Foreskin fibroblast (primary cell): ENCODE measurements at places on chromosomes 1 and 21.

- no peak for DNase-seq
These were observed 95.8 kb upstream of the HOOK1 start for GRCh38 chr1:59718989-59719360.

DNA sequence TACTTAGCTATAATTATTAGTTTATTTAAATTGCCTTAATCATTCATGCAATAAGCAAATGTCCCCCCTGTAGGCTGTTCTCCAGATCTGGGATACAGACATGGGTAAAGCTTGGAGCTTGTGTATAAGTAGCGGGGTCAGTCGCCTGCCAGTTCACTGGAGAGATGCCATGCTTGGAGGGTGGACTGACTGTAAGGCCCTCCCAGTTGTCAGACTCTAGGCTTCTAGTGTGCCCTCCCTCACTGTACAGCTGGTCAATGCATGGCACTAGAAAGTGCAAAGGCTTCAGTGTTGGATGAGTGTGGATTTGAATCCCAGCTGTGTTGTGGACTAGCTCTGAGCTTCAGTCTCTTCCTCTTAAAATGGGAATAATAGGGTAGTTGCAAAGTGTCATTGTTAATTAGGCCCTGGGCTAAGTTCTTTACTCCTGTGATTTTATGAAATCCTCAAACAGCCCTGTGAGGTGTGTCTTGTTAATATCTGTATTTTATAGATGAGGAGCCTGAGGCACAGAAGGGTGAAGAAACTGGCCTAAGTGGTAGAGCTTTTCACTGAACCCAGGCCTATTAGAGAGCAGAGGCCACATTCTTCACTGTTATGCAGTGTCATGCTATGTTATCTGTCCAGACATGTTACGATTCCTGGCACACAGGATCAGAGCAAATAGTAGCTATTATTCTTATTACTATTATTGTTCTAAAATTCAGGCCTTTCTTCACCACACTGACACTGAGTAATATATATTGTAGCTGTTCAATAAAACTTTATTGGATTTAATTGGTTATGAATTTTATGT, 85.9 kb downstream of the ROR1 start:
- DNase-seq = no peak

DNA sequence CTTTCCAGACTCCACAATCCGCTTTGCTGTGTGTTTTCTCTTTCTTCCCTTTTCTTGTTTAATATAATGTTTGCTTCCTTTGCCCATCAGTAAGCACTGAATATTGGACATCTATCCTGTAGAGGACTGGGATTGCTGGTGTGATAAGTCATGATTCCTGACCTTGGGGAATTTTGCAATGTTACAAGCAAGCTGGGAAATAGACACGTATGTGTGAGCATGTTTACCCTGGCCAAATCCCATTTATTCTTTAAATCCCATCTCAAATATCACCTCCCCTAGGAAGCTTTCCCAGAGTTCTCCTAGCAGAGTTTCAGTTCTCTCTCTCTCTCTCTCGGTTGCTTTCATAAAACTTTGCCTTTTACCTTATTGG, 155.3 kb downstream of the ROR1 start:
- DNase-seq = peak; percentile 41

DNA sequence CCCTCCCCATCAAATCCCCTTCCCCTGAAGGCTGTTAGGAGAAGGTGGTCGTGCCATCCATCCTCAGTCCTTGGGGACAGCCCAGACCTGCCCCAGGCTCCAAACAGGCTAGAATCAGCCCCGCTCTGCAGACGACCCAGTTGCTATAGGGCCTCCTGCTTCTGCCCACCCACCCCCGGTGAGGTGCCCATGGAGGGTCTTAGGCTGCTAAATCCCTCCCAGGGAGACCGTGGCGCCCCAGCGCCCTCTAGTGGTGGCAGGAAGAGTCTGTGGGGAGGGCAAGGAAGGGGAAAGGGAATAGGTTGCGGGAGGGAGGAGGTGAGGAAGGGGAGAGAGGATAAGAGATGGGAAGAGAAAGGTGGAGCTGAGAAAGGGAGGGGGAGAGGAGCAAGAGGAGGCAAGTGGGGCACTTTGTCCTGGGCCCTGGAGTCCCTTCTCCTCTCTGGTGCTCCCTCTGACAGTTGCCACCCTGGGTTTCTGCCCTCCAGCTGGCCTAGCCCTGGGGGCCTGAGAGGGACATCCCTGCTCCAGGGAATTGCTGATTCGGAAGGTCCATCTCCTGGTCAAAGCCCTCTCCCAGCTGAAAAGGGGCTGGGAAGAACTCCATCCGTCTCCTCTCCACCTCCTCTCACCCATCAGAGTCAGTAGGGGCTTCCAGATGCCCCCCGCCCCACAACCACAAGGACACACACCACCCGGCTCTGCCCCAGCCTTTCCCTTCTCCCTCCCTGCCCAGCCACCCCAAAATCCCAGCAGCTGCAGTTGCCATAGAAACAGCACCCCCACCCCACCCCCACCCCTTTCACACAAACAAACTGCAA, 55.4 kb downstream of the CAMK2N1 start:
- DNase-seq = peak; percentile 57

GRCh38 chr1:222909586-222909985, 94.7 kb downstream of the DISP1 start:
- DNase-seq = peak; percentile 66

- DNase-seq = peak; percentile 87
These were observed at the start of gene S100A12 for GRCh38 chr1:153375511-153375910. S100A12 (minus strand) TSS chr1:153375621; CDS start chr1:153374592, 1,029 bp downstream.

DNA sequence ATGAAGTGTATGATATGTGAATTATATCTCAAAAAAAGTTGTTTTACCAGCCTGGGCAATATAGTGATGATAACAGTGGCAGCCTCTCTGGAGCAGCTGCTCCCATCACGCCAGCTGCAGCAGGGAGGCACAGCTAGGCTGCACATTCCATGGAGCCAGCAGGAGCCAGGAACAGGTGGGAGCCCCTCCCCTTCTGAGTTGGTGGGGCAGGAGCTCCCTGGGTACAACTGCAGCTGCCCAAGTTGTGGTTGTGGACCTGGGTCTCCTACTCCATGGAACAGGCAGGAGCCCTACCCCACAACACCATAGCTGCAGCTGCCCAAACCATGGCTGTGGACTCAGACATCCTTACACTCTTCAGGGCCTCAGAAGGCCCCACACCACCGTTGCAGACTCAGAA, 21.7 kb upstream of the FNBP1L start:
- no peak for DNase-seq

DNA sequence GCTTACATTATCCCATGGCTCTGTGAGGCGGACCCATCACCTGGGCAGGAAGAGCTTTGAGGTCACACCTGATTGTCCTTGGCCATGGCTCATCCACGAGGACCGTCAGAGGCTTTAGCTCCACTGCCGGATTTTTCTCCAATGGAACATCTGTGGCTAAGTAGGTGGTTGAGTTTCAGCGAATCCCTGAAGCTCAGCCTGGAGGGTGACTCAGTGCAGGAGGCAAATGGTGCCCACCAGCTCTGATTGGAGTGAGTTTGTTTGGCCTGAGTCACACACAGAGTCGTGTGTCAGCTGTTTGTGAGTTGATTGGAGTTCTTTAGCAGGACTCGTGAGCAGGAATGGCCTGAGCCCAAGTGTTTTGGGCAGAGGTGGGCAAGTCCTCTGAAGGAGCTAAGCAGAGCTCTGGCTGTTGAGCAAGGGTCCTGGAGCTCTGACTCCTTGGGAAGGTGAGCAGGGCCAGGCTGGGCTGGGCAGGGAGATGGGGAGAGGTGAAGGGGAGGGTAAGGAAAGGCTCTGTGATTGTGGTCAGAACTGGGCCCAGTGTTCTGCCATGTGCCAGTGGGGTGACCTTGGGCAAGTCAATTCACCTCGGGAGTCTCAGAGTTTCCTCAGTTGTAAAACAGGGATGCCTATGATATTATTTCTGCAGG, 2.0 kb downstream of the SLC6A17 start:
- DNase-seq = peak; percentile 38

- no peak for DNase-seq
These were observed 48.1 kb downstream of the USP1 start for GRCh38 chr1:62484824-62485468.

DNA sequence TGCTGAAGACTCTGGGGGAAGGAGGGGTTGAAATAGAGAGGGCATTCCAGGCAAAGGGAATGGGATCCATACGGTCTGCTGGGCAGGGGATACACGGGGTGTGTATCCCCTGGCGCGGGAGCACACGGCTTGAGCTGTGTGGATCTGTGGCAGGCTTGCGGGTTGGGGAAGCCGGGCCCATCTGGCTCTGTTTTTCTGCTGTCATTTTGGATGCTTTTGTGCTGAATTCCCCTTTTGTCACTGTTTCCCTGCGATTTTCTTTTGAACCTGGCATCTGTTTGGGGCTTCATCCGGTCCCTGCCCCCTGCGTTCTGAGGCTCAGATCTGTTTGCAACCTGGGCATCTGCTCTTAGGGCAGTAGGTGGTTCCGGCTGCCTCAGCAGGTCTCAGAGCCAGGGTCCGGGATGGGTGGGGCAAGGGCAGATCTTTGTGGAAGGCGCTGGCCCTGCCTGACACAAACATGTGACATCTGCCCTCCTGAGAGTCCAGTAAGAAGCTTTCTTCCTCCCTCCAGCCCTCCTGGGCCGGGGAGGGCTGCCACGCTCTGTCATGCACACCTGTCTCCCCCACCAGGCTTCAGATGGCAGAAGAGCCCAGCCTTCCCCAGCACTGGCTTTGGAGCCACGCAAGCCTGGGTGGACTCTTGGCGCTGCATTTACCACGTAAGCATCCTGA, 84.0 kb downstream of the IGSF21 start:
- DNase-seq = no peak

GRCh38 chr1:95254959-95255358, 20.9 kb downstream of the RWDD3 start:
- no peak for DNase-seq

DNA sequence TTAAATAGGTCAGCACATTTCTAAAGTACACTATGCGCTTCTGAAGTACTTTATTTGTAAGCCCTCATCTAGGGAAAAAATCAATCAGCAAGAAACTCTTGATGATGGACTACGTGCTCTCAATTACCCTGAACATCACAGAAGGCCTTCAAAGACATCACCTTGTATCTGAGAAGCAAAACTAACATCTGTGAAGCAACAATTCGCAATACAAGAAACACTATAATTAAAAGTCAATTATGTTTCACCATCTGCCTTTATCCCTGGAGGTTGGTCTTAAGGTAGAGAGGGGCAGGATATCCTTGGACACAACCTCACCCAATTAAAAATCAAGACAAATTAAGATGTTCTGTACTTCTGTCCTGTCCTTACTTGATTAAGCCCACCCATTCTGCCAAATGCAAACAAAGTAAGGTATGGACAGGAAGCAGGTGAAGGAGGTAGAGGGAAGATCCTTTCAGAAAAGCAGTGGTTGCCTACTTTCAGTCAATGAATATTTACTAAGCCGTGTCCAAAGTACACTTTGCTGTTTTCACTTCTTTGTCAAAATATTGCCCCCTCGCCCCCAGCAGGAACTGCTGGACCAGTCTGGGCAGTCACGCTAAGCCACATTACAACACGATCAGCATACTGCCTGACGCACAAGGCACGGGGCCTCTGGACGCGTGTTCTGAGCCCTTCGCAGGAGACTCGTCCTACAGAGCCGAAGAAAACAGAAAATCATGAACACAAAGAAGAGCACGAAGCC, 887 bp downstream of the SLC19A2 start:
- peak; percentile 63 for DNase-seq

GRCh38 chr1:175514387-175514953, 228.9 kb downstream of the TNR start:
- peak; percentile 0 for DNase-seq

DNA sequence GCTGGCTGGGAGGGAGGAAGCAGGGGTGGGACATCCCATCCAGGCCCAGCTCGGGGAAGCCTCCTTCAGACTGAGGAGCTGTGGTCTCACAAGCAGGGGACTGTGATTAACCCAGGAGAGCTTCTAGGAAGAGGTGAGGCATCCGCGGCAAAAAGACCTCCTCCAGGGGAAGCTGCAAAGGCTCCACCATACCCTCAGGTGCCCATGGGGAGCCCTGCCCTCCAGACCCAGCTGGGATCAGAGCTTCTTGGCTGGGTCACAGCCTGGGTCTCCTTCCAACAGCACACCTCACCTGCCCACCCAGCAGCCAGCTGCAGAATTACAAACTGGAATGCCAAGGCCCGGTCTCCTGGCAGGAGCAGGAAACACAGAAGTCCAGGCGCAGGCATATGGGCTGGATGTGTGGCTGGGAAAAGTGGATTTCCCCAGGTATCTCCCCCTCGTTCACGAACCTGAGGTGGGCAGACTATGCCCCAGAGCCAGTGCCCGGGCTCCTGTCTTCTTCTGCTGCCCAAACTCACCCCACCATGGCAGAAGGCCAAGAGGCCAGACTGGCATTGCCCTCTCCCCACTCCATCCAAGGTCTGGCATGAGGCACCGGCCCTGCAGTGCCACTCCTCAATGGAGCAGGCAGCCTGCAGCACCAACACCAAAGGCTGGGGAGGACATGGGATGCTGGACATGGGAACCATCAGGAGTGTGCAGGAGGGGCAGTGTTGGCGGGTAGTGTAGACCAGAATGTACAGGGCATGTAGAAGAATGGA, 15.4 kb upstream of the ARF1 start:
- DNase-seq = no peak

GRCh38 chr21:44420416-44421205, 34.7 kb upstream of the LRRC3 start:
- DNase-seq = no peak

GRCh38 chr1:239826211-239826610, 265.5 kb upstream of the FMN2 start:
- DNase-seq = no peak

GRCh38 chr1:230100932-230101331, 33.9 kb downstream of the GALNT2 start:
- no peak for DNase-seq

DNA sequence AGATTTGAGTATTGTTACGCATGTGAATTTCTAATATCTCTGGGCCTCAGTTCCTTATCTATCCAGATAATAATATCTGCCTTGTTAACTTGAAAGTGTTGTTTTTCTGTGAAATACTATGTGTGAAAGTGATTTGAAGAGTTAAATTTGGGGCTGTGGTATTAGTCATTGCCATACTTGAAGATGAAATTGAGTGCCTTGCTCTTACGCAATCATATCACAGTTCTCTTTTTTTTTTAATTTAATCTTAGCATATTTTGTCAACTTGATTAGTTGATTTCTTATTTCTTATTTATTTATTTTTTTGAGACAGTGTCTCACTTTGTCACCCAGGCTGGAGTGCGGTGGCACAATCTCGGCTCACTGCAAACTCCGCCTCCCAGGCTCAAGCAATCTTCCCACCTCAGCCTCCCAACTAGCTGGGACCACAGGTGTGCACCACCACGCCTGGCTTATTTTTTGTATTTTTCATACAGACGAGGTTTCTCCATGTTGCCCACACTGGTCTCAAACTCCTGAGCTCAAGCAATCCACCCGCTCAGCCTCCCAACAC, 31.0 kb downstream of the AGO4 start:
- peak; percentile 1 for DNase-seq

DNA sequence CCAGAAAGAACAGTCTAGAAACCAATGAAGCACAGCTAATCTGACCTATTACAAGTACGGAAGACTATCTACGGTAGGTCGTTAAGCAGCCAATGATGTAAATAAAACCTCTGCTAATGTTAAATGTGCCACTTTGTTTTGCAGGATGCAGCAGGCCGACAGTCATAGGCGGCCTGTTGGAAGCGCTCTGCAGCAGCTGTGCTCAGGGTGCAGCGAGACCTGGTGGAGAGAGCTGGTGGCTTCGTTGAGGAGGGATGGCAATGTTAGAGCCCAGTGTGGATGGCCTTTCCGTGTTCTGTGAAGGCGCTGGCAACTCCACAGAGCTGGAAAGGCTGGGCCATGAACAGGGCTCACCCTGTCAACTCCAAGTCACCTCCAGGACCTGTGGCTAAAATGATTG, 87.3 kb downstream of the PCP4 start:
- DNase-seq = no peak

GRCh38 chr21:41236352-41236973, 68.5 kb downstream of the BACE2 start:
- DNase-seq = no peak
